ENCODE measurements at places on chromosomes 12 and 14. TPM values are rescaled to one million over a fixed set of nuclear protein-coding genes. Genes with fewer than 3 reads are reported as not detected.

Gene EVL
- total RNA-seq = 11.6 TPM

Gene ARHGEF25
- total RNA-seq = 16.8 TPM

Gene SMCO3
- total RNA-seq = 0.37 TPM

Gene C14orf180
- not detected for total RNA-seq

All from aortic smooth muscle cell (primary cell).